Activated CD4-positive, alpha-beta memory T cell treated with anti-CD3 and anti-CD28 coated beads for 36 hours (primary cell): ENCODE measurements at places on chromosomes 1 and 21. TPM values are rescaled to one million over a fixed set of nuclear protein-coding genes. Genes with fewer than 3 reads are reported as not detected.

Gene OR2T11
- not detected for total RNA-seq

Gene ECM1
- 1.1 TPM for total RNA-seq

Gene PTPRC
- total RNA-seq = 495 TPM

Gene RHD
- total RNA-seq = not detected

Gene GUCA2B
- not detected for total RNA-seq

Gene F3
- 0.15 TPM for total RNA-seq

Gene TESK2
- total RNA-seq = 6.0 TPM
